ENCODE measurements at places on chromosomes 5 and 9.

DNA sequence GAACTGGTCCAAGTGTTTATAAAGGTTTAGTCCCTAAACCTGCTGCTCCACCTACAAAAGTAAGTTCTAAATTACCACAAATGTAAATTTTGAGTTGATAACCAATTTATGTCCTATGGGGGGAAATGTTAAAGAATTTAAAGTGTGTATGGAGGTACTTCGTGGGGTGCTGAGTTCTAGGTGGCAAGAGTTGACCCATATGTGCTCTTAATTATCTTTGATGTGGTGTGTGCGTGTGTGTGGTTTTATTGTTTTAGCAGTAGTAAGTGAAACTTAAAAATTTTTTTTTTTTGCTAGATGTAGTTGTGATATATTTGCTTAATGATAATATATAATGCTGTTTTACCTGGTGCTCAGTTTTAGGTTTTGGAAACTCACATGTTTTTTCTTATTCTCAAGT, 72.6 kb downstream of the GPBP1 start:
- no peak for DNase-seq

DNA sequence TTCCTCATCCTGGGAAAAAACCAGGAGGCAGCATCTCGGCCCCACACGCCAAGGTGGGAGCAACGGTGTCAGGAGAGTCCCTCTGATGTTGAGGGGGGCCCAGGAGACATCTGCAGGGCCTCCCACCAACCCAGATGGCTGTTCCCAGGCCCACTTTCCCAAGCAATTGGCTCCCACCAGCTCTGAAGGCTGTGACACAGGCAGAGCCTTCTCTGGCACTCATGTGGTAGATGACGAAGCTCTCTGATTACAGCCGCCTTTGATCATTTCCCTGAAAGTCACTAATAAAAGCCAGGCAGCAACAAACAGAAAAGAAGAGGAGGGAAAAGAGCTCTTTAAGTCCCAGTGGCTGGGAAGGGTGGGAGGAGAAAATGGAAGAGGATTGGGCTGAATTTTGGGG, 226.5 kb downstream of the CDK5RAP2 start:
- no peak for DNase-seq

GRCh38 chr5:97694091-97694490, 511.0 kb upstream of the RIOK2 start:
- no peak for DNase-seq

DNA sequence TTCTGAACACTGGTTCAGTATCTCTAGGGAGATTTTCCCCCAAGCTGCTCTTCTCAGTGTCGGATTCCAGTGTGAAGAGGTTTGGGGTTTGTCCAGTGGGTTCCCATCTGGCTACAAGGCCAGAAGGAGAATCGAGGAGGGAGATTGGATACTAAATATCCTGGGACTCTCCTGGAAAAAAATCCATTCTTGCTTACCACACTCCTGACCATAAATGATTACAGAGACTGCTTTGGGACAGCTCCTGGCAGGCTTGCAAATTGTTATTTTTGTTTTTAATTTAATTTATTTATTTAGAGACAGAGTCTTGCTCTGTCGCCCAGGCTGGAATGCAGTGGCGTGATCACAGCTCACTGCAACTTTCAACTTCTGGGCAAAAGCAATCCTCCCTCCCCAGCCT, 4.7 kb upstream of the SUSD1 start:
- no peak for DNase-seq

DNA sequence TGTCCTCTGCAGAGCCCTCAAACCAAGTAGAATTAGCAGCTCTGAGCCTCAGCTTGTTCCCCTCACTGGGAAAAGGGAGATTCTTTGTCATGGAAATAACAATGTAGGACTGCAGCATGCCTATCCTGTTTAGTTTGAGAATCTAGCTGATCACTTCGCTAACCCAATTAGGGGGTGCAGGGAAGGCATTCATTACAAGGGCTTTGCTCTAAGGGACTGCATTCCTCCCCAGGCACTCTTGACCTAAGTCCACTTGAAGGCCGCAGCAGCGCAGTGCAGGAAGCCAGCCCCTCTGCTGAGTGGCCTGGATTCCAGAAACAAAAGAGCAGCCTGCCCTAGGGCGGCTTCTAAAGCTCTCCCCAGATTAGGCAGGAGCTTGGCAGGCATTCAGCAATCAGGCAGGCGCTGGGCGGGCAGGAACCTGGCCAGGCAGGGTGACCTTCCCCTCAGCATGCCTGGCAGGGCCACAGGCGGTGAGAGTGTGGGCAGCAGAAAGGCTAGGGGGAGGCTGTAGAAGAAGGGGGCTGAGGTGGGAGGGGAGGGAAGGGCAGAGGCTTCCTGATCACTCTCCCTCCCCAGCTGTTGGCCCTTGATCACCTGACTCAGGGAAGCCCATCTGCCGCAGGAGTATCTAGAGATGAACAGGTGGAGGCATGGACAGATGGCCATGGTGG, 24.8 kb downstream of the CCNJL start:
- no peak for DNase-seq

Measured in stimulated activated CD4-positive, alpha-beta T cell treated with anti-CD3 and anti-CD28 coated beads, TNF-alpha, amount 100 ng/mL, for 24 hours (primary cell).